ENCODE measurements at places on chromosomes 6 and 20.

- no peak for DNase-seq
These were observed 12.7 kb downstream of the GGT7 start for GRCh38 chr20:34859826-34860545.

GRCh38 chr6:98980819-98981218 is 33.1 kb upstream of the FBXL4 start:
- no peak for DNase-seq

DNA sequence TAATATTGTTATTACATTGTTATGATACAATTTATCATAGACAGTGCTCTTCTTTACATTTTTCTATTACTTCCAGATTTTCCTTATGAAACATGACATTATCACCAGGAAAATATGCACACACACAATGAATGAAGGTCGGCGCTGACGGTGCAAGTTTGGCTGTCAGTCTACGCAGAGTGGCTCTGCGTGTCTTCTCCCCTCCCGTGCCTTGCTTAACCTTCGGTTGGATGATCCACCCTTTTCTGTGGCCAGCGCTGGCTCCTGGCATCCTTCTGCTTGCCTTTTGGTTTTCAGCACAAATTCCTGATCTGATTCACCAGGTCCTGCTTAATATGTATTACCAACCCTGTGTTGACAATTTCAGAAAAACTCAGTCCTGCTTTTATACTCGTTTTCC is 157.4 kb downstream of the TSHZ2 start:
- no peak for DNase-seq

DNA sequence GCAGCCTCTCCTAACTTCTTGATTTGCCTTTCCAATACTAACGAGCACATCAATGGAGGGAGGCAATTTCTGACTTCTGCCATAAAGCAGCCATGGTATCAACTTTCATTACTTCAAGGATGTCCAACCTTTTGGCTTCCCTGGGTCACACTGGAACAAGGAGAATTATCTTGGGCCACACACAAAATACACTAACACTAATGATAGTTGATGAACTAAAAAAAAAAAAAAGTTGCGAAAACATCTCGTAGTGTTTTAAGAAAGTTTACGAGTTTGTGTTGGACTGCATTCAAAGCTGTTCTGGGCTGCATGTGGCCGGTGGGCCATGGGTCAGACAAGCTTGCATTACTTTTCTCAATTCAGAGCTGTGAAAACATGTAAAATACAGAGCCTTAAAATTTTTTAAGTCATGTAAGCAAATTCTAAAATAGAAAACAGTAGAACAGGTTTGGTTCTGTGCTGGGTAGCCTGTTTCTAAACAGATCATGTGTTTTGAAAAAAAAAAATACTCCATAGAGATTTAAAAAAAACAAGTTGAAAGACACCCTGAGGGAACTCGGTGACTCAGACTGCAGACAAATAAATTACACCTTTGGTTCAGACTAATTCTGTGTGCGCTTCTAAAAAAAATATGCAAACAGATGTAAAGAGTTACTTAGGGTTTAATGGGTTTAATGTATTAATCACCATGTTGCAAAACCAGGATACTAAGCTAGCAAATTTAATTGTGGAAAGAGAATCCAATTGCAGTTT is 43.6 kb upstream of the SLC22A23 start:
- DNase-seq = no peak

GRCh38 chr6:137775720-137776119 is 91.3 kb upstream of the TNFAIP3 start:
- no peak for DNase-seq

- DNase-seq = no peak
These were observed 701.8 kb upstream of the FLRT3 start for GRCh38 chr20:15039088-15039752.

- DNase-seq = no peak
These were observed 70.2 kb upstream of the BEND3 start for GRCh38 chr6:107185391-107185970.

All from activated CD4-positive, alpha-beta T cell treated with anti-CD3 and anti-CD28 coated beads, Interleukin-2, amount 50 U/mL, for 1 hour (primary cell).